ENCODE measurements at places on chromosomes 3 and 15.

DNA sequence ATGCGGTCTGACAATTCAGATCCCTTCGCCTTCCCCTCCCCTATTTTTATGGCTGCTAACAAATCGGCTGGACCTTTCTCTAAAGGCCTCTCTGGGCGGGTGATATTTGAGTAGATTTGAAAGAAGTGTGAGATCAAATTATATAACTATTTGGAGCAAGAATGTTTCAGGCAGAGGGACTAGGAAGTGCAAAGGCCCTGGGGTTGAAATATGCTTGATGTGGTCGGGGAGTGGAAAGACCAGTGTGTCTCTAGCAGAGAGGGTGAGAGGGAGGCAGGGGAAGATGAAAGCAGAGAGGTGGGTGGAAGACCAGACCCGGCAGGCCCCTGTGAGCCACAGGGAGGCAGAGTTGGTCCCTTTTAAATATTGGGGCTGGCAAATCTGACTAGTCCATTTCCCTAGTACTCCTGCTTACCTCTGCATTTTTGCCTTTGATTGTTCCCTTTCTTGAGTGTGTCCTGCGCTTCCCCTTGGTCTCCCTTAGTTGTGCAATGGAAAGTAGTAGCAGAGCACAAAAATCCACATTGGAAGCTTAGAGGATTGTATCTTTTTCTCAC is 32.3 kb downstream of the SLCO3A1 start:
- DNase-seq: peak; percentile 32

GRCh38 chr15:90994059-90994416 is 297 bp downstream of the PRC1 start:
- DNase-seq: peak; percentile 18

- no peak for DNase-seq
Measured at GRCh38 chr15:82968066-82968465, 15.5 kb upstream of the HOMER2 start.

GRCh38 chr3:31277582-31277981 is 255.1 kb upstream of the STT3B start:
- DNase-seq: no peak

DNA sequence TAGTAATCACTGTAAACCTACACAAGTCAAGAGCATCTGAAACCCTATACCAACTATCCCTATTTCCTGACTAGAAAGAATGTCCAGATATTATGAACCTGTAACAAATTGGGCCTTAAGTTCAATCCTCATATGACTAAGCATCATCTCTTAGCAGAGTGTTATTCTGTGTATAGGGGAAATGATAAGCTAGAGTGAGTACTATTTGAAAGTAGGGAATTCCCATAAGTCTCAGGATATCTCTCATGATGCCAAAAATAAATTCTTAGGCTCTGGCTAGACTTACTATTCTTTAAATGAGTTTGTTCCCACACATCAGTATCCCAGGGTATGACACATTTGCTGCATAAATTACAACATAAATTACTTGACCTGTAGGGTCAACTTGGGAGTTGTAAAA is 15.3 kb downstream of the MRPL47 start:
- DNase-seq: no peak

DNA sequence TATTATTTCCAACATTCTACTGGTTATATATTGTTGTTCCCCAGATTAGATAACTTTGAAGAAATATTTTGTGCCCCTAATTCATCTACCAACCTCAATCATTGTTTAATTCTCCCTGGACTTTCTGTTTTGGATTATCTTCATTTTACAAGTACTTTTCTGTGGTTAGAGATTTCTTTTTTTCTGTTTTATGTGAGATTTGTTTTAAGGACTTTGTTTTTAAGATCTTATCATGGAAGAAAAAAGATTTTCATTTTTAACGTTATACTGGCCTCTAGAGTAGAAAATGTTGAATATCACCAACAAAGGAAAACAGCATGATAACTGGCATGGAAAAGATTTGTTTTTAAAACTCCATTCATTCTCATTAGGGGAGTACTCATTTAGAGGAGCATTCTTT is 210.9 kb upstream of the KCNMB2 start:
- DNase-seq: no peak

Measured in activated CD4-positive, alpha-beta T cell treated with anti-CD3 and anti-CD28 coated beads for 48 hours (primary cell).